ENCODE measurements at places on chromosomes 5 and 9.

DNA sequence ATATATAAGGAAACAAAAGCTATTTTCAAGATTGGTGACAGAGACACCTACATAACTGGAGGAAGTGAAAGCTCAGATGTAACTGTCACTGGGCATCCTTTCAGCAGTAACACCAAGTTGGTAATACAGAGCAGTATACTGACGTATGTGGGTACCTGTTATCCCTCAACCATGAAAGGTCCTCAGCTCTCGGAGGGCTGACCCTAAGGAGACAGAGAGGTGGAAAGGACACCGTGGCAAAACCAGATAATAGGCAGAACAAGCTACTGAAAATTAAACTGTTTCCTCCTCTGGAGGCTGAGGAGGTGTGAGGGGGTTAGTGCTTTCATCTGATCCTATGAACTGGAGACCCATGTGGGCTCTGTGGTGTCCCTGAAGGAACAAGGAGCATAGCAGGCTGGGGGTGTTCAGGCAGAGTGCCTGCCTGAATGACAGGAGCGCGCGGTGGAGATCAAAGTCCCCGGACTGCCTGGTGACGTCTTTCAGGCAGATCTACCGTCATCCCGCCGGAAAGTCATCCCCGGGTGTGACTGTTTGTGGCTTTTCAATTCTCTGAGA, 130.2 kb upstream of the FSTL4 start:
- H3K27me3 ChIP-seq, result peaks cover 2% of the 10 kb centered on the region
- no peak for DNase-seq
- H3K36me3 ChIP-seq, result no peaks in the 10 kb centered on the region
- no peak overlapping the region for H3K4me3 ChIP-seq
- H3K4me1 ChIP-seq, result no peaks in the 10 kb centered on the region

DNA sequence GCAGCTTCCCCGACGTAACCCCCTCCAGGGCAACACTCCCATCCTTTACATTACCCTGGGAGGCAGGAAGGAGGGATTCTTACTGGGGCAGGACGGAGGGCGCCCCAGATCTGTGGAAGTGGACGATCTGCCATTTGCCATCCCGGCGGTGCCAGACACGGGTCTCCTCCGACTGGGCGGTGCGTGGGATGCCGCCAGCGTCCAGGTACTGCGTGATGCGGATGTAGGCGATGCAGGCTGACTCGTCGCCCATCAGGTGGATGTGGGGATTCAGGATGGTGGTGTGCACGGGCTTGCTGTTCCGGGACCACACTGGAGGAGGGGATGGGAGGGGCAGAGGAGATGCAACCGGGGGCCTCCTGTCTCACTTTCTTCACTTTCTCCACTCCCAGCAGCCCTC, 33.0 kb downstream of the SLC6A7 start:
- no peaks in the 10 kb centered on the region for H3K4me1 ChIP-seq
- peaks cover 2% of the 10 kb centered on the region for H3K27me3 ChIP-seq
- no peaks in the 10 kb centered on the region for H3K36me3 ChIP-seq
- no peak for DNase-seq
- no peak overlapping the region for H3K27ac ChIP-seq
- no peak overlapping the region for H3K4me3 ChIP-seq

DNA sequence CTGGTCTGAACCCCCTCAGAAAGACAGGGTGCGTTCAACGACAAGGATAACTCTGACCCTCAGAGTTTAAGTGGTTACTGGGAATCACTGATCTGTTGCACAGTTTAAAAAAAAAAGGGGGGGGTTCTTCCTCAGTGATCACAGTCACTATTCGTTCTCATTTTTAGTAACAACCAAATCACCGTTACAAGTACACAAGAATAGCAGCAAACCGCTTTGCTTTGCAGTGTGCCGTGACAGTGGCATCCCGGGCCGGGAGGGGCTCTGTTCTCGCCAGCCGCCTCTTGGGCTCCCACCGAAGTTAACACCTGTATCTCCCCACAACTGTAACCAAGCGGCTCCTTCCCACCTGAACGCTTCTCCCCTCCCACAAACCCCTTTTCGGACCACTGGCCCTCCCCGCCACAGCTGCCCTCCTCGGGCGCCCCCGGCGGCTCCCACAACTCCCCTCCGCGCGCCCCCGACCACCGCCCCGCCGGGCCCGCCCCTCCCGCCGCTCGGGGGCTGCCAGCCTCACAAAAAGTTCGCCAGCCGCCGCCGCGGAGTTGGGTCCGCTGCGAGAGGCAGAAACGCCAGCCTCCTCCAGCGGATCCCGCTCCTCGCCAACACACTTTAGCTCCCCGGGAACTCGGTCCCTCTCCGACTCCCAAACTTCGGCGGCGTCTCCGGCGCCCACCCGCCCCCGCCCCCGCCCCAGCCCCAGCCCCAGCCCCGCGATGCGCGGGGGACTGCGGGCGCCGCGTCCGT, 1.2 kb downstream of the SSBP2 start:
- peak; percentile 37 for DNase-seq
- H3K4me1 ChIP-seq, result peaks cover 31% of the 10 kb centered on the region
- peak overlapping the region; percentile 88 for H3K27ac ChIP-seq
- H3K4me3 ChIP-seq, result peak overlapping the region; percentile 91

- no peaks in the 10 kb centered on the region for H3K27me3 ChIP-seq
- peaks cover 8% of the 10 kb centered on the region for H3K36me3 ChIP-seq
- H3K4me3 ChIP-seq, result no peak overlapping the region
- DNase-seq, result no peak
- peaks cover 26% of the 10 kb centered on the region for H3K4me1 ChIP-seq
Measured at GRCh38 chr5:76489877-76490688, 87.0 kb downstream of the IQGAP2 start.

DNA sequence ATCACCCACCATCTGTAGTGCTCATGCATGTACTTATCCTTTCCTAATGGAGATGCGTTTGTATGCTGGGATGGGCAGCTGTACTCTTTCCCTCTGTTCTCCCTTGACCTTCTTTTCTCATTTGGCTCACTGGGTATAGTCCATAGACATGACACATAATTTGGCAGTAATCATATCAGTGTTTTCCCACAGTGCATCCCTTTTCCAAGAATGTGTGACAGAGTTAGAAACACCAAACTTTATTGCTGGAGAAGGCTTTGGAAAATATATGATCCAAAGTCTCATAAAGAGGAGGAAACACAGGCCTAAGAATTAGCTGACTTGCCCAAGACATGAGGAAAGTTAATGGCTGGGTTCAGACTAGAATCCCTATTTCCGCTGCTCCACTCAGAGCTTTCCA, 1233.4 kb upstream of the DMAC1 start:
- no peak overlapping the region for H3K4me3 ChIP-seq
- DNase-seq, result no peak
- H3K4me1 ChIP-seq, result no peaks in the 10 kb centered on the region
- H3K27me3 ChIP-seq, result no peaks in the 10 kb centered on the region
- H3K36me3 ChIP-seq, result no peaks in the 10 kb centered on the region
- no peak overlapping the region for H3K27ac ChIP-seq

- no peak overlapping the region for H3K4me3 ChIP-seq
- H3K27ac ChIP-seq, result no peak overlapping the region
- no peaks in the 10 kb centered on the region for H3K27me3 ChIP-seq
- peaks cover 6% of the 10 kb centered on the region for H3K4me1 ChIP-seq
- no peak for DNase-seq
- H3K36me3 ChIP-seq, result no peaks in the 10 kb centered on the region
Measured at GRCh38 chr5:67983251-67984110, 232.1 kb upstream of the PIK3R1 start.

GRCh38 chr9:93357649-93358048, 93.8 kb upstream of the FAM120A start:
- no peak overlapping the region for H3K4me3 ChIP-seq
- no peaks in the 10 kb centered on the region for H3K27me3 ChIP-seq
- no peak overlapping the region for H3K27ac ChIP-seq
- H3K4me1 ChIP-seq, result no peaks in the 10 kb centered on the region

GRCh38 chr9:117122953-117123352, 291.9 kb downstream of the ASTN2 start:
- no peak overlapping the region for H3K27ac ChIP-seq
- H3K4me1 ChIP-seq, result no peaks in the 10 kb centered on the region
- no peak for DNase-seq
- no peaks in the 10 kb centered on the region for H3K27me3 ChIP-seq

DNA sequence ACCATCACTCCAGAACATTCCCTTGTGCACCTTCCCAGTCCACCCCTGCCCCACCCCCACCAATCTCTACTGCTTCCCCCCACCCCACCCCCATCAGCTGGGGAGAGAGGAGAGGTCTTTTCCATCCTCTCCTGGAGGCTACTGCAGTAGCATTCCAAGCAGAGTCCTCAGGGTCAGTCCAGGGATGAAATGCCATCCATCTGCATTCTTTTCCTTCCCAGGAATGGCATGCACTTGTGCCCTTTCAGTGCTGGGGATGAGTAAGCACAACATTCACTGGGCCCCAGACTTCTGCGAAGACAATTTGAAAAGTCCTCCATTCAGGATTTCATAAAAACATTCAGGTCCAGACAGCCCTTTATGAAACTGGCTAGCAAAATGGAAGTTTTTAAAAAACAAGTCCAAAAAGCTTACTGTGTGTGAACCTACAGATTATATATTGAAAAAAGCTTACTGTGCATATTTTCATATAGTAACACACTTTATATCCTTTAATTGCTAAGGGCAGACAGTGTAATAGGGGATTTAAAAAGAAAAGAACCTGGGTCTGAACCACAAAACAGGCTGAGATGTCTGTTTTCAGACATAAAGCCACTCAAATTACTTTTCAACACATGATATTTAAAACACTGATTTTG, 50.0 kb upstream of the GOLPH3 start:
- H3K4me3 ChIP-seq, result no peak overlapping the region
- H3K4me1 ChIP-seq, result peaks cover 5% of the 10 kb centered on the region
- DNase-seq, result no peak
- no peak overlapping the region for H3K27ac ChIP-seq

GRCh38 chr9:71223953-71224538, 102.6 kb upstream of the TRPM3 start:
- no peak overlapping the region for H3K4me3 ChIP-seq
- no peaks in the 10 kb centered on the region for H3K27me3 ChIP-seq
- no peaks in the 10 kb centered on the region for H3K36me3 ChIP-seq
- H3K27ac ChIP-seq, result no peak overlapping the region
- no peak for DNase-seq

DNA sequence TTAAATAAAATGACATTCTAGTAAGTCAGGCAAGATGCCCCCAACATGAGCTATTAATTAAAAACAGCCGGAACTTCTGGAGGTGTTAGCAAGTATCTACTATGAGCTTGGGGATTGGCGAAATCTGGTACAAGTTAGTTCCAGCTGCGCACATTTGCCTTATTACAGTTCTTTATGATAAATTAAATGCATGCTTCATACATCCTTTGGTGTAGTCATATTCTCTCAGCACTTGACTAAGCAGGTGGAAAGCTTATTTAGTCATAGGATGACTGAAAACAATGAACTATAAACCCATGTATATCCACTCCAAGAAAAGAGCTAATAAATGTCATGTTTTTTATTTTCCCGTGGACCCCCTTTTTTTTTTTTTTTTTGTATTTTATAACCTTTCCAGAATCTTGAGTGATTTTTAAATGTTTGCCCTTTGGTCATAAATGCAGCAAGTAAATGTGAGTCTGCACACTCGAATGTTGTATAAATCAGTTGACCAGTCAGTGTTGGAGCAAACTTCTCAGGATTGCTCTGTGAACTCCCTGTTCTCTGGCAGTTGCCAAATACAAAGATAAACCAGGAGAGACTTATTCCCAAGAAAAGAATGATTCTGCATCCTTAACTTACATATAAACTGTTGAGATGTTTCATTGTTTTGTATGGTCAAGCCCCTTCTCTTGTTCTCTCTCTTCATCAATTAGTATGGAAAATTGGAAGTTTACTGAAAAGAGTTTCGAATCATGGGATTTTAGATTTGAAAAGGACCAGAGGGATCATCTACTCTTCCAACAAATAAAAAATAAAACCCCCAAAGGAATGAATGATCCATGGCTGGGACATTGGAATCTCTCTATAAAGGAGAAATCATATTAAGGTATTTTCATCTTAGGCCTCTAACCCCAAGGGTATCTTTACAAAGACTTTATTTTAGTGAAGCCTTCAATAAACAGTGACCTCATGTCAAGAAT, 38.3 kb downstream of the PIK3R1 start:
- H3K4me1 ChIP-seq, result peaks cover 89% of the 10 kb centered on the region
- H3K27me3 ChIP-seq, result peaks cover 2% of the 10 kb centered on the region
- H3K36me3 ChIP-seq, result peaks cover 14% of the 10 kb centered on the region
- H3K27ac ChIP-seq, result no peak overlapping the region

GRCh38 chr5:73135021-73135420, 14.6 kb downstream of the TMEM171 start:
- DNase-seq, result no peak
- H3K27me3 ChIP-seq, result peaks cover 26% of the 10 kb centered on the region
- no peaks in the 10 kb centered on the region for H3K4me1 ChIP-seq

DNA sequence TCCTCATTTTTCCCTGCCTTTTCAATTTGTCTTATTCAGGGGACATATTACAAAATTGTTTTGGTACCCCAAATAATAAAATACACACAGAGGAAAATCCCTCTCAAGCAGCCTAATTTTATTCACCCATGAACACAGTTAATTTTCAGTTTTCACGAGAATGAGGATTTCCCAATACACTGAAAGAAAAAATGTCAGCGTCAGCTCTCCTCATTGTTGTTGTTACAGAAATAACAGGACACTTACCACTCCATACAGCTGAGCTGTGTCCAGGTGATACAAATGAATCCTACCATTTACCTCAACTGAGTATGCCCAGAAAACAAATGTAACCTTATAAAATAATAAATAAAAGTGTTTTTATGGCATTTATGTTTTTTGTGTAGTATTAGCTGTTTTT, 144.6 kb upstream of the PCA3 start:
- H3K27ac ChIP-seq, result no peak overlapping the region
- DNase-seq, result no peak
- H3K36me3 ChIP-seq, result no peaks in the 10 kb centered on the region
- peaks cover 18% of the 10 kb centered on the region for H3K27me3 ChIP-seq
- H3K4me3 ChIP-seq, result no peak overlapping the region
- H3K4me1 ChIP-seq, result peaks cover 9% of the 10 kb centered on the region

GRCh38 chr9:128321343-128321742, 904 bp downstream of the TRUB2 start:
- no peak overlapping the region for H3K27ac ChIP-seq
- no peak for DNase-seq
- H3K4me1 ChIP-seq, result peaks cover 12% of the 10 kb centered on the region
- H3K36me3 ChIP-seq, result peaks cover 14% of the 10 kb centered on the region

GRCh38 chr5:32538031-32538547, 47.3 kb upstream of the SUB1 start:
- peaks cover 24% of the 10 kb centered on the region for H3K36me3 ChIP-seq
- peaks cover 91% of the 10 kb centered on the region for H3K4me1 ChIP-seq
- peak overlapping the region; percentile 10 for H3K4me3 ChIP-seq

GRCh38 chr5:139100825-139101224, 97.3 kb downstream of the SIL1 start:
- H3K4me1 ChIP-seq, result no peaks in the 10 kb centered on the region
- no peak overlapping the region for H3K4me3 ChIP-seq
- no peaks in the 10 kb centered on the region for H3K27me3 ChIP-seq
- DNase-seq, result no peak
- no peaks in the 10 kb centered on the region for H3K36me3 ChIP-seq

DNA sequence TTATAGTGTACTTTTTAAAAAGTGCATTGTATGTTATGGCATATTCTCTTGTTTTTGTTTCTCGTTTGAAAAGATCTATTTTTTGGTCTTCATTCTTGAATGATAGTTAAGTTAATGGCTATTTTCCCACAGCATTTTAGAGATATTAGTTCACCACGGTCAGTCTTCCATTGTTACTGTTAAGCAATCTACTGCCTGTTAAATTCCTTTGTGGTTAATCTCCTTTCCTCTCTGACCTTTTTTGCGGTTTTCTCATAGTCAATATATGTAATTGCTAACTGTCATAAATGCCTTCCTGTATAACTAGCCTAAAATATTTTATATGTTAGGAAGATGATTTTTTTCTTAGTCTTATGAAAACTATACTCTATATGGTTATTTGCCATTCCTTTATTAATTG, 250.8 kb upstream of the FBXL7 start:
- H3K4me1 ChIP-seq, result no peaks in the 10 kb centered on the region
- H3K27me3 ChIP-seq, result no peaks in the 10 kb centered on the region
- no peak for DNase-seq
- H3K36me3 ChIP-seq, result no peaks in the 10 kb centered on the region
